Hematopoietic multipotent progenitor cell treated with erythropoietin and hydrocortisone succinate and interleukin-3 and kit ligand, for 4 days (in vitro differentiated cells): ENCODE measurements at places on chromosomes 1 and 21.

DNA sequence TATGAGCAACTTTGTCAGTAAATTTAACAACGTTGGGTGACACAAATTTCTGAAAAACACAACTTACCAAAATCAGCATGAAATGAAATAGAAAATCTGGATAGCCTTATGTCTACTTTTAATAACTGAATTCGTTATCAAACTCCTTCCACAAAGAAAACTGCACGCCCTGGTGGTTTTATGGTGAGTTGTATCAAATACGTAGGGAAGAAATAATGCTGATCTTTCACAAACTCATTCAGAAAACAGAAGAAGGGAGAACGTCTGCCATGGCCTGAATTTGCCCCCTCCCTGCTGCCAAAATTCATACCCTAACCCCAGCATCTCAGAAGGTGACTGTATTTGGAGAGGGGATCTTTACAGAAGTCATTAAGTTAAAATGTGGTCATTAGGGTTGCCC lies 50.0 kb upstream of the COL18A1 start:
- DNase-seq: peak; percentile 49

- DNase-seq: no peak
These were observed 42.8 kb downstream of the PRDM15 start for GRCh38 chr21:41836166-41837015.

- DNase-seq: no peak
These were observed 78.7 kb downstream of the PBX1 start for GRCh38 chr1:164637461-164638375.

DNA sequence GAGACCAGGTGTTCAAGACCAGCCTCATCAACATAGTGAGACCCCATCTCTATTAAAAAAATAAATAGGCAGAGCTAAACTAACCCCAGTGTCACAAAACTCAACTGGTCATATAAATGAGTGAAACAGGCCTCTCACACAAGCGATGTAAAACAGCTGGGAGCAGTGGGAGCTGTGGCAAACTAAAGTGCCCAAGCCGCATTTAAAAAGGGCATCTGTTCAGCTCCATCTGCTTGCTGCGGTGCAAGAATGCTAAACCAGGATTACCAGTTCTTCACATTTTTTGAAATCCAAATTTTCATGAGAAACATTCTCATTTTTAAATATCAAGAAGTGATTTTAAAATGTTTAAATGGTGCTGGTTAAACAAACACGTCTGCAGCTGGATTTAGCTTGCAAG lies 50.0 kb upstream of the WNT2B start:
- DNase-seq: no peak

- DNase-seq: no peak
These were observed 372.8 kb downstream of the NPHP4 start for GRCh38 chr1:5619469-5619868.

- no peak for DNase-seq
These were observed 45.5 kb downstream of the KCNAB2 start for GRCh38 chr1:6090996-6091822.

DNA sequence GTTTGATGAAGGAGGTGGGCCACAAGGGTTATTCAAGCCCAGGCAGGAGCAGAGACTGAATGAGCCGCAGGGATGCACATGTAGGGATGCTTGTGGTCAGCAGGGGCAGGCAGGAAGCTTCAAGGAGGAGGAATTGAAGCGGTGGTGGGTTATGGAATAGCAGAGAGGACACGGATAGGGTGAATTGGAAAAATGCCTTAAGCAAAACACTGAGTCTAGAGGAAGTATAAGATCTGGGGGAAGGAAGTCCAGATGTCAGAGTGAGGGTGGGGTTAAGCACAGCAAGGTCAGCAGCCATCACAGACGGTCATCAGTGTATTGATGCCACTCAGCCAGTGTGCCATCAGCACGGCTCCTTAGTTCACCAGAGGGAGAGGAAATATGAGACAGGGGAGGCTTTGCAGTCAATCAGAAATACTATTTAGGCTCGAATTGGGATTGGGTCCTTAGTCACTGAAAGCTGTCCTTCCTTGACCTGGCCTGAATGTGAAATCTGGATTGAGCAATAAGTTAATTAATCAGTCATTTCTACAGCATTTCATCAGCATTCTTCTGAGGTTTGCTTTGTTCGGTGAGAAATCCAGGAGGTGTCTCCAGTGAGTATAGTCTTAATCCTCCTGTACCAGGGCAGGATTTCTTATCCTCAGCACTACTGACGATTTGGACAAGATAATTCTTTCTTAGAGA lies 6.0 kb upstream of the LCE1F start:
- no peak for DNase-seq

GRCh38 chr1:43621386-43621785 lies 28.6 kb upstream of the KDM4A start:
- no peak for DNase-seq

- DNase-seq: no peak
These were observed 11.0 kb downstream of the MEGF6 start for GRCh38 chr1:3600354-3600753.

DNA sequence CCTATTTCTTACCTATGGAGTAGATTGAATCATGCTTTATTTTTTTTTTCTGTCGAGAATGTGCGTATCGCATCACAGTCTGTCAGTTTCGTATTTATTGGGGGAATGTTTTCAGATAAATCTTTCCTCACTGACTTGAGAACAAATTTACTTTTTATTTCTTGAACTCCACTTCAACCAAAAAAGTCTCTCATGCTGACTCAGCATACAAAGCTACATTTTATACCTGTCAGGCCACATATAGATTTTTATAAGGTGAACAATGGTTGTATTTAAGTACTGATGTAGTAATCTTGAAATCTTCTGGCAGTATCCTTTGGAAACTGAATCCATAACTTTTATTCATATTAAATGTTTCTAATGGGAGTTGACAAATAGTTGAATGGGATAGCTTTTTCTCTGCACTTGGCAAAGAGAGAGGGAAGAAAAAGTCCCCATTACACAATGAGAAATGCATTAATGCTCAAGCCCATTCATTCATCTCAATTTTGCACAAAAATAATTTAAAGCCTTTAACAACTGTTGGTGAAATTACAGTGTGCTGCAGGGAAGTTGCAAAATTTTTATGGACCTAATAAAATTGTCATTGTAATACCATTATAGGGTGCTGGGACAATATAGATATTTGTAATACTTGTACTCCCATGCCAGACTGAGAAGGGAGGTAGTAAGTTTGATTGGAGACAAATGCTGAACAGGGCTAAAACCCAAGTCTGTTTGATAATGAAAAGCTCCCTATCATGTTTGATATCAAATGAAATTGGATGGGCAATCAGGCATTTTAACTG lies 367.6 kb downstream of the HLX start:
- DNase-seq: no peak

DNA sequence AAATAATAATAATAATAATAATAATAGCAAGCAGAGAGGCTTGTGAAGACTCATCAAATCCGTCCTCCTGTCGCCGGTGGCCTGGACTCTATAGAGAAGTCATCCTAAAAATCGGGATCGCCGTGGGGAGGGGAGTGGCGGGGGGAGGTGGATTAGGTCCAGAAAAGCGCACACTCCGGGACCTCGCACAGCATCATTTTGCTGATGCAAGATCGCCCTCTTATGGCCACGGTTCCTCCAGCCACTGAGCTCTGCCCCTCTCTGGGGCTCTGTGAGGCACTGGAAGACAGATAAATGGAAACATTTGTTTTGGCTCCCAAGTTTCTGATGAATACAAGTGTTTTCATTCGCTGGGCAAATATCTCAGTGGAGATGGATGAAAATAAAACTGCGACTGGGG lies 612.0 kb downstream of the MATN1 start:
- DNase-seq: peak; percentile 66

DNA sequence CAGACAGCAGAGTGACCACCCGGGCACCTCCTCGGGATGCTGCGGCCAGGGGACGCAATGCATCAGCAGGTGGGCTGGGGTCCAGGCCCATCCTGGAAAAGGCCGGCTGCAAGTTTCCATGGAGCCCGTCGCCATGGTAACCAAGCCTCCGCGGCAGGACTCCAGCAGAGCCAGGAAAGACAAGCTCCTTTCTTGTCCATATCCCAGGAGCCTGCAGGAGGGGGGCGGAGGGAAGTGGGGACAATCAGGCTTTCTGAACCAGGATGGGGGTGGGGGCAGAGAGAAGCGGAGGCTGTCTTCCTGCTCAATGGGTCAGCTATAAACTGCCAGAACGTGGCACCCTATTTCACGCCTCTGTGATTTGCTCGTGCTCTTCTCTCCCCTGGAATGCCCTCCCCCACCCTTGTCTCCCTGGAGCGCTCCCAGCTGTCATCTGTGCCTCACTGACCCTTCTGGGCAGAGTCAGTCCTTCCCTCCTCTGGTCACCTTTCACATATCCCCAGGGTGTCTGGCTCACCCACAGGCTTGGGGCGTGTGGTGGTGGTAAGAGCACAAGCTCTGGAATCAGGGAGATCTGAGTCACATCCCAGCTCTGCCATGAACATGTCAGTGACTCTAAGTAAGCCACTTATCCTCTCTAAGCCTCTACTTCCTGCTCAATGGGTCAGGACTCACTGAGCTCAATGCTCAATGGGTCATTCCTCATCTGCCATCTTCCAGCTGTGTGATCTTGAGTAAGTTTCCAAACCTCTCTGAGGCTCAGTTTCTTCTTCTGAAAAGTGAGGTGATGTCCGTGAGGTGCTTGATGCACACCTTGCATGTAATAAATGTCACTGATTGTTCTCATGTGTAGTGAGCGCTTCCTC lies 58.9 kb upstream of the LAPTM5 start:
- no peak for DNase-seq

DNA sequence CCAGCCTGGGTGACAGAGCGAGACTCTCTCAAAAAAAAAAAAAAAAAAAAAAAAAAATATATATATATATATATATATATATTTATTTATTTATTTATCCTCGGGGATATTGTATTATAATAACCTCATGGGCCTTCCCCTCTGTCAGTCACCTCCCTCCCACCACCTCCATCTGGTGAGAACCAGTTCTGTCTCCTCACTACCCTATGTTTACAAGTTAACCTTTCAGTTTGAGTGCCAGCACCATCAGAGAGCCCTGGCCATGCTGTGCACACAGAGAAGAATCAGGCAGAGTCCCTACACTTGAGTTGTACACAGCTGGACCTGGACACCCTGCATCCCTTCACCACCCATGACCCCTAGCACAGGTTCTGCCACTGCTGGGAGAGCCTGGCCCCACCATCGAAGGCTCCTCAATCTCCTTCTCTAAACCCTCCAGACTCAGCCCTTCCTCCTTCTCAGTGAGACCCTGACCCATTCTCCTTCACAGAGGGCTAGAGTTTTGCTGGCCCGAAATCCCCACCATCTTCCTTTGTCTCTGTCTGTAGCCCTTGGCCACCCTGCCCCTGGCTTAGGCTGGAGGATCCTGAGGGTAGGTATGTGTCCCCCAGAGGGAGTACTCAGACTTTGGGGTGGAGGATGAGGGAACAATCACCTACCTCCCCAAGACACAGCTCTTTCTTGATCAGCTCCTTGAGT lies 1.2 kb downstream of the S100A5 start:
- DNase-seq: no peak

DNA sequence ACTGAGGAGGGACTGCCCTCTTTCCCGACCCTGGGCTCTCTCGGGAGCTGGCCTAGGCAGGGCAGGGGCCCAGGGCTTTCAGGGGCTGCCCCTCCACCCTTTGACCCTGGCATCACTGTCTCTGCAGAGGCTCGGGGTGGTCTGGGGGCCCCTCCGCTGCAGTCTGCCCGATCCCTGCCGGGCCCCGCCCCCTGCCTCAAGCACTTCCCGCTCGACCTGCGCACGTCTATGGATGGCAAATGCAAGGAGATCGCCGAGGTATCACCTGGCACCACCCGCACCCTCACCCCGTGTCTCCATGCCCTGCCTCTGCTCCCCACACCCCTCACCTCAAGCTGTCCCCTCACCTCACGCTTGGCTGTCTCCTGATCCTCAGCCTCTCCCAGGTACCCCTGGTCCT lies 5.5 kb downstream of the AMPD2 start:
- no peak for DNase-seq

- DNase-seq: no peak
These were observed 160.3 kb downstream of the TPR start for GRCh38 chr1:186214791-186215190.
